ENCODE measurements at places on chromosomes 3 and 15. TPM values are rescaled to one million over a fixed set of nuclear protein-coding genes. Genes with fewer than 3 reads are reported as not detected.
A peak's percentile ranks its signal among the peaks of the same experiment; 100 is the strongest.

DNA sequence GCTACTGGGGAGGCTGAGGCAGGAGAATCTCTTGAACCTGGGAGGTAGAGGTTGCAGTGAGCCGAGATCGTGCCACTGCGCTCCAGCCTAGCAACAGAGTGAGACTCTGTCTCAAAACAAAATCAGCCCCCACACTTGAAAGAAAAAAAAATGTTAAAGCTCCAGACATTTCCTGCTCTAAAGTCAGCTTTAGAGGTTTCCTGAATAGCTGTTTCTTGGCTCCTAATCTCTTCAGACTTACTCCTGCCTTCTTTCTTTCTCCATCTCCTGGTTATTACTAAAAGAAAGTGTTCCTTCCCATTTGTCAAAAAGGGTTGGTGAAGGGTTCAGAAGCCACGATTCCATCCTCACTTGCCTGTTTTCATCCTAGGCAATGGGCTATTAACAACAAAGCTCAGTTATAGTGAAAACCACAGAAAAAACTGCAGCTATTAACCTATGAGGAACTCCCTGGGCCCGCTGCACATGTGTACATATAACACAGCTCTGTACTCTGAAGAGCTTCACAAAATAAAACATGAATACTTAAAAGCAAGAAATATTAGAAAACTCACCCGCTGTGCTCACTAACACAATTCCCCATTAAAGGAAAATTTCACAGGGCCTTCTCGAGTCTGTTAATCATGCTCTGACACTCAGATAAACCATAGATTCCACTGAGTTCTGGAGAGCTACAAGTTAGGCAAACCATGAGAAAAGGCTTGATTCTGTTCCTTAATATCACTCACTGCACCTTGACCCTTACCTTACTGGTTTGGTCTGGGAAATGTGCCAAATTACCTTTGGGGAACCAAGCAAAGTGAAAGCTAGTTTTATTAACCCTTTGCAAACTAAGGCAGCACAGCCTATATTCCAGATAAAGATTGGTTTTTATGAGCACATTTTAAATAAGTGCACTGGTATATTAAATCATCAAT, 89.9 kb upstream of the TSPAN3 start:
- DNase-seq = no peak
- peaks cover 2% of the 10 kb centered on the region for H3K4me1 ChIP-seq
- H3K36me3 ChIP-seq = peaks cover 19% of the 10 kb centered on the region
- H3K4me3 ChIP-seq = no peak overlapping the region
- no peak overlapping the region for H3K27ac ChIP-seq
- no peaks in the 10 kb centered on the region for H3K27me3 ChIP-seq

DNA sequence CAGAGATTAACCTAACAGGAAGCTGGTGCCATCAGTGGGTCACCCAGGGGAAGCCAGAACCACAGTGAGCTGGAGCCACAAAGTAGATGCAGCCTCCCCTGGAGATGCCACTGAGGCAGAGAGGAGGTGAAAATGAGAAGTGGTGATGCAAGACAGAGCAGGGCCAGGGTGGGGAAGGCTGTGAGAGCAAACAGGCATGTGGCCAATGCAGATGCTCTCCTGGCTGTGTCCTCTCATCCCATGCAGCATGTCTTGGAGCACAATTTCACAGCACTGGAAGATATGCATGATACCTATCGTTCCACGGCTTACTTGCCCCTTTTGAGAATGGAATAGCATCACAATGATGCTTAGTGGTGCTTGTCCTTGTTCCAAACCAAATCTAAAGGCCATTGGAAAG, 126.3 kb downstream of the ABHD5 start:
- H3K4me1 ChIP-seq = no peaks in the 10 kb centered on the region
- no peak for DNase-seq
- no peaks in the 10 kb centered on the region for H3K36me3 ChIP-seq
- H3K27me3 ChIP-seq = peaks cover 4% of the 10 kb centered on the region

- H3K27me3 ChIP-seq = no peaks in the 10 kb centered on the region
- DNase-seq = no peak
- no peaks in the 10 kb centered on the region for H3K4me1 ChIP-seq
Measured at GRCh38 chr3:196143708-196144382, 62.0 kb upstream of the TFRC start.

DNA sequence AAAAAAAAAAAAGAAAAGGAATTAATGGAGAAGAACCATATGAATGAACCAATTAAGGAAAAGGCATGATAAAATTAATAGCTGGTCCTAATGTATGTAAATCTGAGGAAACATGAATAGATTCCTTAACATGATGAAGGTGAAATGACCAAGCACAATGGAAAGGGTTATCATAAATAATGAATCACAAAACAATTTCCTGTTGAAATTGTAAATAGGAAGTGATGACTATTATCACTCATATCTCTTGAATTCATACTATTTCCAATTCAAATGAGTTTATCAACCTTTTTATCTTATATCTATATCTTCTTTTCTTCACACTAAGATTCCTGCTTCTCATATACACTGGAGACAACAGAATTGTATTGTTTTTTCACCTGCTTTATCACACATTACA, 32.0 kb downstream of the AADACL2 start:
- peaks cover 2% of the 10 kb centered on the region for H3K36me3 ChIP-seq
- no peaks in the 10 kb centered on the region for H3K27me3 ChIP-seq
- no peak overlapping the region for H3K4me3 ChIP-seq
- H3K27ac ChIP-seq = no peak overlapping the region

GRCh38 chr15:26132811-26133210, 269.7 kb upstream of the ATP10A start:
- H3K27ac ChIP-seq = no peak overlapping the region
- H3K4me1 ChIP-seq = no peaks in the 10 kb centered on the region
- DNase-seq = no peak
- no peaks in the 10 kb centered on the region for H3K27me3 ChIP-seq
- H3K4me3 ChIP-seq = no peak overlapping the region
- H3K36me3 ChIP-seq = no peaks in the 10 kb centered on the region

GRCh38 chr3:12227833-12228232, 61.0 kb upstream of the PPARG start:
- H3K27ac ChIP-seq = no peak overlapping the region
- H3K27me3 ChIP-seq = no peaks in the 10 kb centered on the region
- no peak overlapping the region for H3K4me3 ChIP-seq
- H3K36me3 ChIP-seq = no peaks in the 10 kb centered on the region
- no peaks in the 10 kb centered on the region for H3K4me1 ChIP-seq

- no peaks in the 10 kb centered on the region for H3K27me3 ChIP-seq
- DNase-seq = peak; percentile 73
- H3K4me3 ChIP-seq = no peak overlapping the region
- H3K27ac ChIP-seq = no peak overlapping the region
- no peaks in the 10 kb centered on the region for H3K36me3 ChIP-seq
Measured at GRCh38 chr15:100275641-100276040, 66.1 kb downstream of the ADAMTS17 start.

GRCh38 chr3:46349484-46350261, 4.2 kb upstream of the CCR2 start:
- no peak for DNase-seq
- no peak overlapping the region for H3K4me3 ChIP-seq
- H3K27me3 ChIP-seq = no peaks in the 10 kb centered on the region
- H3K27ac ChIP-seq = no peak overlapping the region
- H3K4me1 ChIP-seq = no peaks in the 10 kb centered on the region
- no peaks in the 10 kb centered on the region for H3K36me3 ChIP-seq

DNA sequence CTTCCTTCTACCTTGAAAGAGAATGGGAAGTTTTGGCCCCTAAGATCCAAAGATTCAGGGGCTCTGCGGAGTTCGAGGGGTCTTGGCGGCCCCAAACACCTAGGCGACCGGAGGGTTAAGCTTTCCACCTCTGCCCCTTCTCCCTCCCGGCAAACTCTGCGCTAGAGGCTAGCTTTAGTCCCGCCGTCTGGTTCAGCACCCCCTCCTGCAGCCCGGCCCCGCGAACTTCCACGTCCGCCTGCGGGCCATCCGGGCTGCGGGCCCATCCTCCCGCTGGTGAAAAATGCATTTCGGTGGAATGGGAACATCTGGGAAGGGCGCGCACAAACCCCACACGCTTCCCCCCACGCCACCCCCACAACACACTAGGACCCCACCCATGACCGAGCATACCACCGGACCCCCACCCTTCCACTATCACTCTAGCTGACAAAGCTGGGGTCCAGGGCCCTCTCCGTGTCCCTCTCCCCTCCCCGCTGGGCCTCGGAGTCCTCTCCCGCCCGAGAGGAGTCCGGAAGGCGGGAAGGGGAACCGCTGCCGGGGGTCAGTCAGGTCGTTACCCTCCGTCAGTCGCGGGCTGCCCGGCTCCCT, 1.0 kb downstream of the SHOX2 start:
- H3K27me3 ChIP-seq = no peaks in the 10 kb centered on the region
- peak overlapping the region; percentile 69 for H3K27ac ChIP-seq
- H3K4me3 ChIP-seq = peak overlapping the region; percentile 91
- H3K4me1 ChIP-seq = peaks cover 15% of the 10 kb centered on the region

DNA sequence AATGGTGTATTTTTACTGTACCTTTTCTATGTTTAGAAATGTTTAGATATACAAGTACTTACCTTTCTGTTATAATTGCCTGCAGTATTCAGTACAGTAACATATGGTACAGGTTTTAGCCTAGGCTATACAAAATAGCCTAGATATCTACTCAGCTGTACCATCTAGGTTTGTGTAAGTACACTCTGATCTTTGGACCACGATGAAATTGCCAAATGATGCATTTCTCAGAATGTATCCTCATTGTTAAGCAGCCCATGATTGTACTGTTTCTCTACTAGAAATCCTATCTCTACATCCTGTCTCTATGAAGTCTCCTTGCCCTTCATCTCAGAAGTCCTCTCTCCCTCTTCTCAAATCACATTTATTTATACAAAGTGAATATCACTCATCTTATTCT, 32.8 kb upstream of the ZCWPW2 start:
- H3K27ac ChIP-seq = no peak overlapping the region
- H3K4me1 ChIP-seq = no peaks in the 10 kb centered on the region
- H3K36me3 ChIP-seq = peaks cover 24% of the 10 kb centered on the region
- H3K27me3 ChIP-seq = no peaks in the 10 kb centered on the region

Gene ARL6
- polyA plus RNA-seq = 5.1 TPM

Gene UBE2E1
- polyA plus RNA-seq = 59.9 TPM

DNA sequence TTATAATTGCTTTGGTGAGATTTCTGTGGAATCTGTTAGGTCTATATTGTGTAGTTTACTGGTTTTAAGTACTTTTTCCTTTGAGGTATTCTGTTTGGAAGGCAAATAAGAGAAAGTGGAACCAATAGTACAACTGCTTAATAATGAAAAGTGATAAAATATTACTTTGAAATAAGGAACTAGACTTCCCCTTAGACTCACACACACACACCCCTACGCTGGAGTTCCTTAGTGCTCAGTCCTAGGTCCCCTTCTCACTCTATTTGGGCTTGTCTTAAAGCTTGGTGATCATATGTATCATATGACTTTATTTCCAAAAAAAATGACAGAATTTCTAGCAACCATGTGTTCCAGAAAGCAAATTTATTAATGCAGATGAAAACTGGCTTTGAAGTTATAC, 494.0 kb upstream of the TGFBR2 start:
- no peaks in the 10 kb centered on the region for H3K36me3 ChIP-seq
- H3K27me3 ChIP-seq = no peaks in the 10 kb centered on the region
- H3K4me1 ChIP-seq = peaks cover 19% of the 10 kb centered on the region
- no peak overlapping the region for H3K27ac ChIP-seq
- H3K4me3 ChIP-seq = no peak overlapping the region

DNA sequence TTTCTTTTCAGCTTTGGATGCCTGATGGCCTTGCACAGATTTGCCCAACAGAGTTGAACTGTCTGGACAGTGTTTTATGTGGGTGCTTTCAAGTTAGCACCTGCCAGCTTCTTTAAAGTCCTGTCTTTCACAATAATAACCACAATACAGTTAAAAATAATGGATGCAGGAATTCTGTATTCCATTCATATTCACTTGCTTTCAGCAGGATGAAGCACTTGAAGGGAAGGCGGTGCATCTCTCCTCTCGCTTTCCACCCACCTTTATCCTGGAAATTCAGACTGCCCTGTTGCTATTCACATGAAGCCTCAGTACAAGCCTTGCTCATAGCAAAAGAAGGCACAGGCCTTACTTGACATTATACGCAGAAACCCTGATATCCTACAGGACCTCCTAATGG, 26.5 kb upstream of the GYG1 start:
- no peaks in the 10 kb centered on the region for H3K4me1 ChIP-seq
- H3K27me3 ChIP-seq = no peaks in the 10 kb centered on the region
- H3K4me3 ChIP-seq = no peak overlapping the region
- no peaks in the 10 kb centered on the region for H3K36me3 ChIP-seq

GRCh38 chr3:45226206-45226915, at the start of gene TMEM158:
TSS of gene TMEM158 (minus strand) at chr3:45226287. CDS start at chr3:45226027, 260 bp downstream.
- no peaks in the 10 kb centered on the region for H3K36me3 ChIP-seq
- H3K27me3 ChIP-seq = no peaks in the 10 kb centered on the region
- peak; percentile 97 for DNase-seq
- peaks cover 7% of the 10 kb centered on the region for H3K4me1 ChIP-seq
- H3K4me3 ChIP-seq = peak within 1 kb of the TSS; percentile 68
